ENCODE measurements at places on chromosomes 3 and 15. TPM values are rescaled to one million over a fixed set of nuclear protein-coding genes. Genes with fewer than 3 reads are reported as not detected.

The TMEM266 gene
- total RNA-seq = 0.07 TPM

The HYAL1 gene
- 2.5 TPM for total RNA-seq

The ROPN1 gene
- total RNA-seq = not detected

The GUCA1C gene
- total RNA-seq = not detected

The C3orf22 gene
- not detected for total RNA-seq

The UQCRC1 gene
- 229 TPM for total RNA-seq

The ZMYND10 gene
- 0.91 TPM for total RNA-seq

The ATG3 gene
- 53.3 TPM for total RNA-seq

The C3orf80 gene
- total RNA-seq = 1.8 TPM

The JAGN1 gene
- total RNA-seq = 23.5 TPM

The ARPIN gene
- 11.9 TPM for total RNA-seq

The SMCO1 gene
- not detected for total RNA-seq

The ST6GAL1 gene
- total RNA-seq = 22.6 TPM

The DCP1A gene
- total RNA-seq = 13.1 TPM

The GOLGA8R gene
- 2.9 TPM for total RNA-seq

The MKRN2OS gene
- not detected for total RNA-seq
